Anterior cingulate cortex (tissue), 58 donors: ENCODE measurements at places on chromosomes 1 and 21.
A peak's percentile ranks its signal among the peaks of the same experiment; 100 is the strongest.

DNA sequence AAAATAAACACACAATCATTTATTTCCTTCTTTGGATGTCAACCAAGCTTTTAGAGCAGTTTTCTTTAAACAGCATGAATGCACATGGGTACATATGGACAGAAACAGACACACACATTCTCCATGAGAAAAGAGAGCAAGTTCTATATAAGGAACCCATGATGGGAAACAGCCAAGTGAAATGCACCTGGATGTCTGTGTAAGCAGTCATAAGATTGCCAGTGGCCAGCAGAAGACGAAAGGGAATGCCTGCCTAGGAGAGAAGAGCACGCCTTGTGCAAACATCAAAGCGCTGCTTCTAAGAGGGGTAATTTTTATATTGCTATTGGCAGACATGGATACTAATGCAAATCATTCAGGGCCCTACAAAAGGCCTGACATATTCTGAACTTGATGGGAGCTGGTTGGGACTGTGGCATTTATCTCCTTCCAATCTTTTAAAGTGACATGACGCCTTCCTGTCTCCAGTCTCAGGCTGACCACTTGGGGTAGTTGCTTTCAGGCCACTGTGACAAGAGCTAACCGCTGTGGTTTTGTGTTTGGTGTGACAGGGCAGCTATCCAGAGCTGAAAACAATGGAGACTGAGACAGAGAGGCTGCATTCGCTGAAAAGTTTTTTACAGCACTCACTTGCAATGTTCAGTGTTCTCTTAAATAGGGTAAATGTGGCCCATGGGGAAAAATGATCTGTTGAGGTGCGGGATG is 75.0 kb upstream of the DPT start:
- DNase-seq, result peak; percentile 42

- DNase-seq, result no peak
Observed at GRCh38 chr1:37944086-37944763, 2.6 kb downstream of the INPP5B start.

DNA sequence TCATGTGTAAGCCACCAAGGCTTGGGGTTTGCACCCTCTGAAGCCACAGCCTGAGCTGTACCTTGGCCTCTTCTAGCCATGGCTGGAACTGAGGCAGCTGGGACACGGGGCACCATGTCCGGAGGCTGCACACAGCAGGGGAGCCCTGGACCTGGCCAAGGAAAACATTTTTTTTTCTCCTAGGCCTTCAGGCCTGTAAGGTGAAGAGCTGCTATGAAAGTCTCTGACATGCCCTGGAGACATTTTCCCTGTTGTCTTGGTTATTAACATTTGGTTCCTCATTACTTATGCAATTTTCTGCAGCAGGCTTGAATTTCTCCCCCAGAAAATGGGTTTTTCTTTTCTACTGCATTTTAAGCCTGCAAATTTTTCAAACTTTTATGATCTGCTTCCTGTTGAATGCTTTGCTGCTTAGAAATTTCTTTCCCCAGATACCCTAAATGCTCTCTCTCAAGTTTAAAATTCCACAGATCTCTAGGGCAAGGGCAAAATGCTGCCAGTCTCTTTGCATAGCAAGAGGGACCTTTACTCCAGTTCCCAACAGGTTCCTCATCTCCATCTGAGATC is 295.8 kb downstream of the LTN1 start:
- DNase-seq, result no peak

GRCh38 chr21:45085700-45086099 is 11.3 kb downstream of the ADARB1 start:
- no peak for DNase-seq

DNA sequence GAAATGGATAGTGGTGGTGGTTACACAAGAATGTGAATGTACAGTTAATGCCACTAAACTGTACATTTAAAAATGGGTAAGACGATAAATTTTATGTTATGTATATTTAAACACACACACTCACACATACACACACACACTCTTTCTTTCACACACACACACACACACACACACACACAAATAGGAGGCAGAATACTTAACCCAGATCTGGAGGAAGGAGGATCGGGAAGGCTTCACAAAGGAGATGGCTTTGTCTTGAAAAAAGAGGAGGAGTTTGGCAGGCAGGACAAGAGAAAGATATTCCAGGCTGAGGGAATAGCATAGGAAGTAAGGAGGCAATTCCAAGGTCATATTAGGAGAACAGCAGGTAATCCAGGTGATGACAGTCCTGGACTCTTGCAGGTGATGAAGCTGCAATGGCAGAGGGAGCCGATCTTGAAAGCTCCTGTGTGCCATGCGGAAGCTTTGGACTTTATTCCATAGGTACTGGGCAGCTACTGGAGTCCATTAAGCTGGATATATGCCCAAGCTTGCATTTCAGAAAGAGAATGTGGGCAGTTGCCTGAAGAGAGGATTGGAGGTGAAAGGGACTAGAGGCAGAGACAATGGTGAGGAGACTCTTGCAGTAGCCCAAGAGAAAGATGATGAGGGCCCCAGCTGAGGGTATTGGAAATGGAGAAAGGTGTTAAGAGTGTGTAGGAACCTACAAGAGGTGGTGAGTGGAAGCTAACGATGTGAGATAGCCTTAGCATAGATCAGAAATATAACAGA is 15.4 kb upstream of the LYST start:
- DNase-seq, result no peak

GRCh38 chr1:231776757-231777062 is 150.1 kb downstream of the DISC1 start:
- no peak for DNase-seq
